Urinary bladder (tissue), 4 donors: ENCODE measurements at places on chromosomes 11 and 22.

GRCh38 chr11:63682066-63683021, 1.0 kb downstream of the RTN3 start:
- no peak for DNase-seq

- DNase-seq = no peak
These were observed 30.3 kb upstream of the SIK2 start for GRCh38 chr11:111571829-111572501.

DNA sequence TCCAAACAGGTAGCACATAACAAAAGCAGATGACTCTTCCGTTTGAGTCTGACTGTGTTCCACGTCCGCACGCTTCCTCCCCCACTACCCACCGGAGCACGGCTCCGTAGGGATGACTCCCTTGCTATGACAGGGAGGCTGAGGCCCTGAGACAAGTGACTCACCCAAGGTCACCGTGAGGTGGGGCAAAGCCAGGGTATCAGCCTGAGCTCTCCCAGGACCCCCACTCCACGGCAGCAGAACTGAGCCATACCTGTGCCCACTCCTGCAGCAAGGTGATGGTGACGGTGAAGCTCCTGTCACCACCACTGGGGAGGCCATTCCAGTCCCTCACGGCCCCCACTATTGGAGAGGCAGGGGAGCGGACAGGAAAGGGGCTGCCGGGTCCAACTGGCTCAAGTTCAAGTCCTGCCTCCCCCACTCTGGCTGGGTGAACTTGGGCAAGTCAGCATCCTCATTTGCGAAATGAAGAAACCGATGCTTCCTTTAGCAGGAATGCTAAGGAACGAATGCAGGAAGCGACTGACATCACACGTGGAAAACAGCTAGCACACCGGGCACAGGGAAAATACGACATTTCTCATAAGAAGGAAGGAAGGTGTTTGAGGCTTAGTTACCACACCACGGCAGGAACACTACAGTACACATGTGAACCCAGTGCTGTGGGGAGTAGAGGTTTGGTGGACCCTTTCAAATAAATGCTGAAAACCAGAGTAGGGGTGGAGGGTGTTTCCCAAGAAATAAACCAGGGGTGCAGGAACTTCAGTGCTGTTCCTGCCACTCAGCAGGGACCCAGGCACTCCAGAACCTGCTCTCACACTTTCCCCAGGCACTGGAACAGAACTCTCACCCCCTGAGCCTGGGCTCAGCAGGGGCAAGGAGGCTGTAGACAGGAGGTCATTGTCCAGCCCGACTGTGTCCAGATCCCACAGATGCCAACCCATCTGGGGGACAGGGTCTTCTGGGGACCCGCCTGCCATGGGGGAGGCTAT, 32.4 kb upstream of the CBX7 start:
- no peak for DNase-seq

DNA sequence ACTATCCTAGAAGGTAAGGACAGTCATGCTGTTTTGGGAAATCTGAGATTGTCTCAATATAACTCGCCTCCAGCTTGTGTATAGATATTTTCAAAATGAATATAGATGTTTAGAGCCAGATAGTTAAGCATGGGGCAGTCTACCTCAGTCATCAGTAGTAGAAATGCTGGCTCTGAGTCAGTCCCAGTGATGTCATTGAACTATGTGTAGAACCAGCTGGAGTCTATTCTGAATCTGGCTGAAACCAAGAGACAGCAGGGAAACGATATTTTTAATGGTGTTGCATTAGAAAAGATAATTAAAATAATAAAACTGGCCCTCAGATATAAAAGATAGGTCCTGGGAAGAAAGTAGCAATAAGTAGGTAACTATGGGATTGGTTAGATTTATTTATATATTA, 25.9 kb downstream of the PIWIL4 start:
- DNase-seq = no peak

- DNase-seq = no peak
These were observed 4.9 kb downstream of the ALX4 start for GRCh38 chr11:44305026-44305469.

DNA sequence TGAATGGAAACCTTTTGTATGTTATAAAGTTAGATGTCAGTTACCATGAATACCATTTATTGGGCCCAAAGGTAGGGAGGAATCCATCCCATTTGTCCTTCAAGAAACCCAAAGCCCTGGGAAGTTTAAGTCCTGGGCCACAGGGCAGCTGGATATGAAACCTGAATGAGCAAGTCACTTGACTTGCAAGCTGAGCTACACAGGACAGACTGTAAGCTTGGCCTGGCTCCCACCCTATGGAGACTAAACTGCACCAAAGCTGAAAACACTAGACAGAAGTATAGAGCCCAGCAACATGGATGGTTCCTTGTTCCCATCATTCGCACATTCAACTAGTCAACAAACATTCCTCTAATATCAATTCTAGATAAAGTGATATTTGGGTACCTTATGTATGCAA, 71.3 kb downstream of the KCNC1 start:
- DNase-seq = no peak

DNA sequence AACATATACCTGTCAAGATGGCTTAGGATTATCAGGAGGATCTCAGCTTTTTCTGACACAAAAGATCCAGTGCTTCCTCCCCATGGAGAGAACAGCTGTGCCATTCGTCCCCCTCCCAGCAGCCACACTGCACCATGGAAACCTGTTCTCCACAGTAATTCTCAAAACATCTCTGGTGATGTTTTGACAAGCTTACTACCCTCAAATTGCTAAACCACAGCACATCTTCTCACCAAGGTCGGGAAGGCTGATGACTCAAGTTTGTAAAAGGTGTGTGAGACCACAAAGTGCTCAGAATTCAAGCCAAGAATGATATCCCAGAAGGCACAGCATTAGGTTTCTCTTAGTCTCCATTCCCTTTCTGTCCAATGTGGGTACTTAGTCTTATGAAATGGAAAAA, 3.9 kb upstream of the RAB38 start:
- DNase-seq = no peak

DNA sequence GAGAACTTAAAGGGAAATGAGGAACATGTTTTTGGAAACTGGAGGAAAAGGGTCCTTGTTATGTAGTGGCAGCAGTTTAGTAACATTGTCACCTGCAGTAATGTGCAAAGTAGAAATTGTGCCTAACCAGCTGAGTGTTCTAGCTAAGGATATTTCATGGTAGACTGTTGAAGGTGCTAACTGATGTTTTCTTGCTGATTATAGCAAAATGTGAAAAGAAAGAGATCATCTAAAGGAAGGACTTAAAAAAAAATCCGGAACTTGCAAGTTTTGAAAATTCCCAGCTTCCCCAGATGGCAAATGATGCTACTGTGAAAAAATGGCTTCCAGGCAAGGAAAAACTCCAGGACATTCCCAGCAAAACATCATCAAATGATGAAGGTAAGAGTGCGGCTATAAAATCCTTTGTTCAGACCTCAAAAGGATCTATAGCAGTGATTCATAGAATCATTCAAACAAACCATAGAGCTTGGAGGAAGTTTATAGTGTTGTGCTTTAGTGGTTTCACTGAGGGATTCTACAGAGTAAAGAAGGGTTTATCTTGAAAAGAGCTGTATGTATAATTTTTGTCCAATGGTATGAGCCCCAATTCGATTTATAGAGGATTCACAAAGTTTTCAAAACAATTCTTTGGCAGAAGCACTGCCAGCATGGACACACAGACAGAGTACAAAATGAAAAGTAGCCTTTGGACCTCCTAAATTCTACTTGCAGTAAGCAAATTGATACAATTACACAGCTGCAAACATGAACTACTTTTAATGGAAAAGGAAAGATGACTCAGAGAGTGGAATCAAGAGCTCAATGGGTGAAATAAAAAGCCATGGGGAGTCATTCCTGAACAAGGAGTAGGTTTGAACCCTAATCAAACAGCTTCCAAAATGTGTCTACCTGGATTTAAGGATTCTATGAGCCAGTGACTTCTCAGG, 4.3 kb upstream of the TRIM44 start:
- DNase-seq = no peak

GRCh38 chr22:17537155-17537554, 26.1 kb upstream of the SLC25A18 start:
- DNase-seq = no peak

DNA sequence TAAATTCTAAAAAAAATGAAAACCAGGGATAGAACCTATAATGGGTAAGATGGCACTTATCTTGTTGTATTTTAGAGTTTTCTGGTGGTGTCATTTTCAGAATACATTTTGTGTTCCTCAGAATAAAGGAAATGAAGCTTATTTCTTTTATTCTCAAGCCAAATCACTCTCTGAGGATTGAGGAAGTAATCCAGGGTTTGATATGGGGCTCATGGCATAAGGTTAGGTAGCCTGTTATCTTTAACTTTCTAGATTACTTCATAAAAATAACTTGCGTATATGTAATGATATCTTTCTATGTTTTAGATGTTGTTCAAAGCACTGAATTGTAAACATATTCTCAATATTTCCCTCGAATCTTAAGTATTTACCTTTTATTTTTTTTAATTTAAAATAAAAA, 33.5 kb downstream of the PDE3B start:
- no peak for DNase-seq

GRCh38 chr11:117691516-117691915, 105.5 kb downstream of the DSCAML1 start:
- no peak for DNase-seq
